ENCODE measurements at places on chromosomes 5 and 9.

DNA sequence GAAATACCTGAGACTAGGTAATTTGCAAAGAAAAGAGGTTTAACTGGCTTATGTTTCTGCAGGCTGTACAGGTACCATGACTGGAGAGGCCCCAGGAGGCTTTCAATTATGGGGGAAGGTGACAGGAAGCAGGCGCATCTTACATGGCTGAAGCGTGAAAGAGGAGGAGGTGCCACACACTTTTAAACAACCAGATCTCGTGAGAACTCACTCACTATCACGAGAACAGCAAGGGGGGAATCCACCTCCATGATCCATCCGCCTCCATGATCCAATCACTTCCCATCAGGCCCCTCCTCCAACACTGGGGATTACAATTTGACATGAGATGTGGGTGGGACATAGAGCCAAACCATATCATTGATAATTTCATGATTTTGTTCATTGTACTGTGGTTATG is 2.5 kb upstream of the MED27 start:
- no peak for DNase-seq

GRCh38 chr5:1225081-1225480 is at the start of gene SLC6A18:
SLC6A18 (plus strand) TSS chr5:1225381; CDS start chr5:1225478, 97 bp downstream.
- no peak for DNase-seq

GRCh38 chr5:10452768-10453331 is 11.2 kb downstream of the ROPN1L start:
- peak; percentile 68 for DNase-seq

- no peak for DNase-seq
Observed at GRCh38 chr5:115375893-115376292, 79.4 kb upstream of the CCDC112 start.

- no peak for DNase-seq
Observed at GRCh38 chr9:19163631-19164030, 36.3 kb upstream of the PLIN2 start.

GRCh38 chr5:82364497-82364896 is 86.3 kb upstream of the RPS23 start:
- no peak for DNase-seq

All from GM12864 (cell line).